ENCODE measurements at places on chromosomes 6 and 20.

DNA sequence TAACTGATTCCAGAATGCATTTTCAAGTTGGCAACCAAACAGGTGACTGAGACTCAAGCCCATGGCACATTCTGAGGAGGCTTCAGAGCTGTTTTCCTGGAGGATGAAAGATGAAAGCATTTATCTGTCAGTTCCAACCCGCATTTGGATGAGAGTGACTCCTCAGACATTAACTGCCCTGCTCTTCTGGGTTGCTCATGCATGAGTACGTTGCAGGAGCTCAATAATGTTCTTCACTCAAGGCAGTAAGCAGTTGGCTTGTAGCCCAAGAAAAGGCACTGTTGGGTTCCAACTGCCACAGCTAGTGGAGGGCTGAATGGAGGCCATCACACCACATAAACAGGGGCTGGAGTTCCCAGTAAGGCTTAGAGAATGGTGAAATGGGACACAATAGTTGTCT, 155.3 kb downstream of the FUT9 start:
- no peak for DNase-seq

- DNase-seq = no peak
Observed at GRCh38 chr20:33349493-33349892, 51.8 kb downstream of the CDK5RAP1 start.

DNA sequence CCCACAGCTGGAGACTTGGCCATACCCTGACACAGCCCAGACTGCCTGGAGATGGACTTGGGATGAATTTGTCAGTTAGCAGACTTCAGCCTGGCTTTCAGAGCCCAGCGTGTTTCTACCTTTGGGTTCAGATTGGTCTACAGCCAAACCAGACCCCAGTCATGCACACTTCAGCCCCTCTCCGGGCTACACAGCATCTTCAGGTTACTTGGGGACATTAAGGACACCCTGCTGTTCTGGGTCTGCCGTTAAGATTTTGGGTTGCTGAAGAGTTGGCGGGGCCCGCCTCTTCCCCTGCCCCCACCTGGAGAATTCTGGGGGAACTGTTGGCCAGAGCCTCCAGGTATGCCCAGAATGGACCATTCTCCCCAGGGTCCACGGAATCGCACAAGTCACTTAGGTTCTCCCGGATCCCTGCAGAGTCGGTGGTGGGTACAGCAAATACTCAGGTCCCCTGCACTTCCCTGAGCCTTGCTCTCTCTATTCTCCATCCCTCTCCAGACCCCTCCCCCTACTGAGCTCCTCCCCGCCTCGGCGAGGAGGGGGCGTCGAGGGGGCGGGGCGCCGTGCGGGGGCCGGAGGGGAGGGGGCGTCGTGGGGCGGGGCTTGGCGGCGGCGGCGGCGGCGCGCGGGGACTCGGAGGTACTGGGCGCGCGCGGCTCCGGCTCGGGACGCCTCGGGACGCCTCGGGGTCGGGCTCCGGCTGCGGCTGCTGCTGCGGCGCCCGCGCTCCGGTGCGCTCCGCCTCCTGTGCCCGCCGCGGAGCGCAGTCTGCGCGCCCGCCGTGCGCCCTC, at the start of gene PTK7:
PTK7 (plus strand) TSS at position 645 of the 794 bp plus-strand sequence. CDS start 175 bp downstream, outside the sequence.
- DNase-seq = peak; percentile 94

DNA sequence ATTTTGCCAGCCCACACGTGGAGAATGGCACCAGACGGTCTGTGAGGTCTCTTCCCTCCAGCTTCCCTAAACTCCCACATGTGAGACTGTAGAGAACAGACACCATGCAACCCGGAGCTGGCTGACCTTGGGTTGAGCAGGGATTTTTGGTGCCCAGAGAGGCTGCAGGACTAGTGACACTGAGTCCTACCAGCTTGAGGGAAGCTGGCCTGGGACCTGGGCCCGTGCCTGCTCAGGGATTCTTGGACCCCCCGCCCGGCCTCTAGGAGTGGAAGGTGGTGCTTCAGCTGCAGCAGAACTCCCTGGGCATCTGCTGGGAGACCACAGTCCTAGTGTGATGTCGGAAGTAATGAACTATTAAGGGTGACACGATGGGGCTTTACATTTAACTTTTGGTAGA, 3.2 kb downstream of the PSMG4 start:
- no peak for DNase-seq

DNA sequence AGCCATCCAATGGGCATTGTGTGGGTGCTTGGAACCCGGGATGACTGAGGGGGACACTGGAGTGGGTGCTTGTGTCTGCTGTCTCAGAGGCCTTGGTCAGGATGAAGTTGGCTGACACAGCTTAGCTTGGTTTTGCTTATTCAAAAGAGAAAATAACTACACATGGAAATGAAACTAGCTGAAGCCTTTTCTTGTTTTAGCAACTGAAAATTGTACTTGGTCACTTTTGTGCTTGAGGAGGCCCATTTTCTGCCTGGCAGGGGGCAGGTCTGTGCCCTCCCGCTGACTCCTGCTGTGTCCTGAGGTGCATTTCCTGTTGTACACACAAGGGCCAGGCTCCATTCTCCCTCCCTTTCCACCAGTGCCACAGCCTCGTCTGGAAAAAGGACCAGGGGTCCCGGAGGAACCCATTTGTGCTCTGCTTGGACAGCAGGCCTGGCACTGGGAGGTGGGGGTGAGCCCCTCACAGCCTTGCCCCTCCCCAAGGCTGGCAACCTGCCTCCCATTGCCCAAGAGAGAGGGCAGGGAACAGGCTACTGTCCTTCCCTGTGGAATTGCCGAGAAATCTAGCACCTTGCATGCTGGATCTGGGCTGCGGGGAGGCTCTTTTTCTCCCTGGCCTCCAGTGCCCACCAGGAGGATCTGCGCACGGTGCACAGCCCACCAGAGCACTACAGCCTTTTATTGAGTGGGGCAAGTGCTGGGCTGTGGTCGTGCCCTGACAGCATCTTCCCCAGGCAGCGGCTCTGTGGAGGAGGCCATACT, 49.4 kb downstream of the PYGB start:
- DNase-seq = no peak

GRCh38 chr6:28134015-28134414, 7.7 kb upstream of the ZKSCAN8 start:
- DNase-seq = peak; percentile 49

DNA sequence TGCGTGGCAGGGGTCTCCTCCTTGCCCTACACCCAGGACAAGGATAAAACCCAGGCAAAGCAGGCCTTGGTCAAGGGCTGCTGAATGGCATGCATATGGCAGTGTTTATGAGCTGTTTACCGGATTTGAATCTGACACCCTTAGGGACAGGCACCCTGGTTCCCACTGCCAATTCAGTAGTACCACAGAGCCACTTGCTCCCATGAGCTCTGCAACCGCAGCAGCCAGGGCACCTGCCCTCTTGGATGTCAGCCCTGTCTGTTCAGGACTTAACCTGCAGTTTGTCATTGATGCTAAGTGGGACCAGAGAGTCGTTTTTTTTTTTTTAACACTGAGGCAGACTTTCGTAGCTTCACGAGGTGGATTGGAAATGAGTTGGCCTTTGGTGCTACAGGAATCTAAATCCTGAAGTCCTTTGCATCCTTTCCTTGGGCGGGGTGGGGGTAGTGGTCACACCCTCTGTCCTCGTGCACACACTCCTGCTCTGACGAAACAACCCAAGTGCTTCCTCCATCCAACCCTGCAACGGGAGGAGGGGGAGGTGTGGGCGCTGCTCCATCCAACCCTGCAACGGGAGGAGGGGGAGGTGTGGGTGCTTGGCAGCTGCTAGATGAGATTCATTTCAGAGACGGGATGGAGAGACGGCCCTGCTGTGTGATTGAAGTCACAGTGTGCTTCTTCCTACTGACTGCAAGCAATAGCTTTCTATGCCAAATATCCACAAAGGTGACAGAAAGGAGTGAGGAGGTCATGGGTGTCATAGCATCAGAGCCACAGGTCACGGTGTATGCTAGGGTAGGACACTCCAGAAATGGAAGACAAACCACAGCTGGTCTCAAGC, 166.5 kb downstream of the SMOC2 start:
- peak; percentile 81 for DNase-seq

GRCh38 chr6:163149279-163149848, 265.2 kb upstream of the QKI start:
- DNase-seq = no peak

- DNase-seq = no peak
Observed at GRCh38 chr6:68046302-68046701, 588.8 kb upstream of the ADGRB3 start.

DNA sequence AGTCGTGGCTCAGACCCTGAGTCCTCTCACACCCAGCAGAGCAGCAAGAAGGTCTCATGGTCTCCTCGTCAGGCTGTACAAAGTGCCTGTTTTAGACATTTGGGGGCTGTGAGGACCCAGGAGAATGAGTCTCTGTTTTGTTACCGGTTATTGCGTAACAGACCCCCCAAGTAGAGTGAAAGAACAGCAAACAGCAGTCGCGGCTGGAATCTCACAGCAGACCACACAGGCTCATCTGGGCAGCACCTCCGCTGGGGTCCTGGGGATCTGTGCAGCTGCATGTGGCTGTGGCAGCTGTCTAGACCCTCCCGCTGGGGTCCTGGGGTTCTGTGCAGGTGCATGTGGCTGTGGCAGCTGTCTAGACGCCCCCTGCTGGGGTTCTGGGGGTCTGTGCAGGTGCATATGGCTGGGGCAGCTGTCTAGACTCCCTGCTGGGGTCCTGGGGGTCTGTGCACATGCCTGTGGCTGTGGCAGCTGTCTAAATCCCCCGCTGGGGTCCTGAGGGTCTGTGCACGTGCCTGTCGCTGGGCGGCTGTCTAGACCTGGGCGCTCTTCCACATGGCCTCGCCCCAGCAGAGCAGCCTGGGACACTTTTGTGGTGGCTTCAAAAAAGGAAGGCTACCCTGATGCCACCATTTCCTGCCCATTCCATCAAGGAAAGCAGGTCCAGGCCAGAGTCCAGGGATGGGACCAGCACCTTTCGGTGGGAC, 24.7 kb downstream of the ENTPD6 start:
- peak; percentile 41 for DNase-seq

- no peak for DNase-seq
Observed at GRCh38 chr6:6323352-6323751, 2.9 kb upstream of the F13A1 start.

All from tongue (tissue), 3 donors.